Activated CD4-positive, alpha-beta memory T cell treated with anti-CD3 and anti-CD28 coated beads for 36 hours (primary cell): ENCODE measurements at places on chromosomes 2 and 18.

- peak; percentile 41 for DNase-seq
Measured at GRCh38 chr18:12038082-12038638, 55.5 kb upstream of the ANKRD62 start.

DNA sequence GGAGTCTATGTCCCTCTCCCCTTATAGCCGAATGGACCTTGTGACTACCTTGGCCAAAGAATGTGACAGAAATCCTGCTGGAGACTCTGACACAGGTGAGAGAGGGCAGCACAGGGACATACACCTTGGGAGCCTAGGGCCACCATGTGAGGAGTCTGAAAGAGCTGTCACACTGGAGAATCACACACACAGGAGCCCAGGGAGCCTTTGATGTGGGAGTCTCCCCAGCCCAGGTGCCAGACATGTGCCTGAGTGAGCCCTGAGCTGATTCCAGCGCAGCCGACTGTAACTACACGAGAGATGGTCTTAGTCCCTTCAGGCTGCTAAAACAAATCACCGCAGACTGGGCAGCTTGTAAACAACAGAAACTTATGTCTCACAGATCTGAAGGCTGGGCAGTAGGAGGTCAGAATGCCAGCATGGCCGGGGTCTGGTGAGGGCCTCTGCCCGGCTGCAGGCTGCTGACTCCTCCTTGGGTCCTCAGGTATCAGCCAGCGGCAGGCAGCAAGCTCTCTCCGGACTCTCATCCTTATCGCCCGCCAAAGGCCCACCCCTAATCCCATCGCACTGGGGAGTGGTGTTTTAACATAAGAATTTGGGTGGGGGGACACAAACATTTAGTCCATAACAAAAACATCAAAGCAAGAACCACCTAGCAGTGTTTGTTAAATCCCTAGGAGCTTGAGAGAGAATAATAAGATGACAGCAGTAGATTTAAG lies 63.8 kb upstream of the GPR45 start:
- no peak for DNase-seq

GRCh38 chr2:129253461-129253812 lies 726.0 kb upstream of the RAB6C start:
- no peak for DNase-seq

- DNase-seq: no peak
Measured at GRCh38 chr2:120738117-120738516, 2.4 kb downstream of the GLI2 start.
